ENCODE measurements at places on chromosomes 6 and 20.

DNA sequence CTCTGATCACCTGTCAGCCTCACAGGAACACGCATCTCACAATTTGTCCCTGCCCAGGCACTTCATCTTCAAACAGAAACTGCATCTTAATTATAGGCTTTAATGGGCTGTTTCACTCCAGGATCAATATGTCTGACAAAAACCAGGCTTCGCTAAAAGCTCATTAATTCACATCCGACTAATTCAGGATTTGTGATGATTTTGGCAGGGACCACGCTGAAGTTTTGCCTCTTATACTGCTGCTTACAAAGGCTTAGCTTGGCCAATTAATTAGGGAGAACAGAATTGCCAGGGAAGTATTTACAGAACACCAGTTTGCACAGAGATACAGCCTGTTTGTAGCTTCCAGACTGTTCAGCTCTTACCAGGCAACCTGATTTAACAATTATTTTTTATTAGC is 541.0 kb upstream of the SPTLC3 start:
- no peak for DNase-seq

DNA sequence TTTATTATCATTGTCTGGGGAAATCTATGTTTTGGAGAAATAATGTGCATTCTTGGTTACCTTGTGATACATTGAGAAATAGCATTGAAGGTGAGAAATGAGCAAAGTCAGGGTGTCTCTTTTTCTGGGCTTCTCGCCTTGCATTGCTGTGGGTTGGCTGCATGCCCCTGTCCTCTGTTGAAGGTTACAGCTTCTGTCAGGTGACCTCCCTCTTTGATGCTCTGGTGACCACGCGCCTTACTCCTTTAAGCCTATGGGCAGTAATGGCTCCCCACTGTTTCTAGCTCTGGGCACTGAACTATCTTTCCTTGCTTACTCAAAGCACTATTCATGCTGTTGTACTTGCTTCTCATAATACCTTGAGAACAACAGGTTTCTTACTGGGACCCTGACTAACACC is 14.6 kb downstream of the ADGRB3 start:
- DNase-seq: no peak

GRCh38 chr20:40941133-40941610 is 87.5 kb upstream of the TOP1 start:
- DNase-seq: no peak

DNA sequence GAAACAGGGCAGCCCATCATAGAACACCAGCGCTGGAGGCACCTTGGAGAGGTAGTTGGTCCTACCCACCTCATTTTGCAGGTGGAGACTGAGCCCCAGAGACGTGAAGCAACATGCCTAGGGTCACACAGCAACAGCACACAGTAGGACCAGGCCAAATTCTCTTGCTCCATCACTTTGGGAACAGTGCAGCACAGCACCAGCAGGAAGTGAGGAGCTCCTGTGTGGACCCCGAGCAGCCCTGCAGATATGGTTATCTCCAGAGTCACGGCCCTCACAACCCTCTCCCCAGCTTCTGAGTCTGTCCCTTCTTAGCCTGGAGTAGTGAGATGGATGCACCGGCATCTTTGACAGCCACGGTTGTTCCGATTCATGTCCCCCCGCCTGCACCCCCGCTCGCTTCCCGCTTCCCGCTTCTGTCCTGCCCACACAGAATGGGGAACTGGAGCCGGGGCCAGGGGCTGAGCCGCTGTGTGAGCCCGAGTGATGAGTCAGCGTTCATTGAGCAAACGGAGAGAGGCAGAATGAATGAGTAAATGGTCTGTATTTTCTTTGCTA is 72.6 kb upstream of the DUSP22 start:
- no peak for DNase-seq

GRCh38 chr20:22374678-22375590 is 209.4 kb downstream of the FOXA2 start:
- DNase-seq: no peak

GRCh38 chr6:43865932-43866645 is 96.1 kb downstream of the VEGFA start:
- no peak for DNase-seq

DNA sequence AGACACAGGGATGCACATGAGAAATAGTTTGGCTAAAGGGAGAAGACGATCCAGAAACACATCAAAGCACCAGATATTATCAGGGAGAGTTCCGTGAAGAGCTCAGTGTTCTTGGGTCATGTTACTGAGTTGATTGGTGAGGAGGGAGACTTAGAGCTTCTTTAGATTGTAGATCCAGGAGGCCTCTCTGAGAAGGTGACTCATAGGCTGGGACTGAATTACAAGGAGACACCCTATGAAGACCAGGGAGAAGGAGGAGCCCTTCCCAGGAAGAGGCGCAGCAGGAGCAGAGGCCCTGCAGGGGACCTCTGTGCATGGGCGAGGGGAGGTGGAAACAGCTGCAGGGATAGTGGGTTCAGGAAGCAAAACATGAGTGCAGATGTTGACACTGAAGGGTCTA is 196.5 kb downstream of the SLC24A3 start:
- DNase-seq: no peak

GRCh38 chr20:61886721-61887595 is 178.7 kb downstream of the TAF4 start:
- no peak for DNase-seq

DNA sequence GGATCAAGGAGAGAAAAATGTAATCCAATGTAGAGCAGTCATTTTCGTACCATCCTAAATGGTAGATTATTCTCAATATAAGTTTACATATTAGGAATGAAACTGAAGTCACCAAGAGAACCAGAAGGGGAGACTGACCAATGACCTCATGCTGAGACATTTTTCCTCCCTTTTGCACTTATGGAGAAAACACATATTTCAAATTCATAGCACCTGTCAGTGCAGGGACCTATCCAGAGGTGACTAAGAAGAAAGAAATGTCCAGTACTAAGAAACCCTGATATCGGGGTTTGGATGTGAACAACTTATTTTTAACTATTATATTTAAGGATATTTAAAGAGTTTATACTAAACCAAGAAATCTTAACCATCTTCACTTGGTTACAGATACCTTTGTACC is 16.6 kb upstream of the LYRM2 start:
- no peak for DNase-seq

GRCh38 chr20:47453167-47453782 is 48.4 kb upstream of the NCOA3 start:
- no peak for DNase-seq

- no peak for DNase-seq
Measured at GRCh38 chr6:161374971-161375873, 101.4 kb upstream of the AGPAT4 start.

GRCh38 chr6:121858310-121858709 is 422.9 kb downstream of the GJA1 start:
- DNase-seq: no peak
